ENCODE measurements at places on chromosomes 6 and 20.

- DNase-seq = no peak
These were observed 8.8 kb downstream of the SLX4IP start for GRCh38 chr20:10443936-10444335.

- no peak for DNase-seq
These were observed 274.3 kb downstream of the CD109 start for GRCh38 chr6:73969971-73970970.

GRCh38 chr6:99017150-99017549, 69.4 kb upstream of the FBXL4 start:
- DNase-seq = no peak

DNA sequence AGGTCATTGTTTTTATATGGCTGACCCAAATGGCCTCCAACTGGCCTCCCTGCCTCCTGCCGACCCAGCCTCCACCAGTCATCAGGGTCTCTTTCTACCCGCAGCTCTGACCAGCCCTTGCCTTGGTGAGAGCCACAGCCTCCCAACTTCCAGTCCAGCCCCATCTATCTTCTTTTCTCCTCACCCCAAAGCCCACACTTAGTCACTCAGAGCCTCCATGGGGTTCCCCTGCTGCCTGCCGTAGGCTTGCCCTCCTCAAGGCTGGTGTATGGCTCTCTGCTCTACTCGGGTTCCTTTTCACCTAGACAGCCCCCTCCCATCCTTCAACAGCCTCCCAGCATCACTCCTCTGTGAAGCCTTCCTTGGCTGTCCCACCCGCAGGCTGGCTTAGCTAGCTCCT, 18.2 kb downstream of the TCF15 start:
- peak; percentile 19 for DNase-seq

DNA sequence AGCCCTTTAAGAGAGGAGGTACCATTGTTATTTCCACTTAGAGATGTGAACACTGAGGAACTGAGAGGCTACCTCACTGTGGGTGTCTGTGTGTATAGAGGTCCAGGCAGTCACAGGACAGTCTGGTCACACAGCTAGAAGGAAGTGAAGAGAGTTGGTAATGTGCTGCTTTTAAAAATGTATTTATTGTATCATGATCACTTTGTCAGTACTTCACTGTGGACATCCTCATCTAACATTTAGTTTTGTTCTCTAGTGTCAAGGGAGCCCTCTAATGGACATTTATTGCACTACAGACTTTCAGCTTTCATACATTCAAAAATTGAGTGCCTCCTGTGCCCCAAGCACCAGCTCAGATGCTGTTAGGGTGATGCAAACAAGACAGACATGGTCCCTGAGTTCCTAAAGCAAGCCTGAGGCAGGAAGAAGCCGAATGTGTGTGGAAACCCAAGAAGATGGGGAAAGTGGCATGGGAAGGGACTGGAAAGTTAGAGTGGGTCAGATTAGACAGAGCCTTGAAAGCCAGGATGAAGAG, 123.0 kb downstream of the SLC16A10 start:
- no peak for DNase-seq

DNA sequence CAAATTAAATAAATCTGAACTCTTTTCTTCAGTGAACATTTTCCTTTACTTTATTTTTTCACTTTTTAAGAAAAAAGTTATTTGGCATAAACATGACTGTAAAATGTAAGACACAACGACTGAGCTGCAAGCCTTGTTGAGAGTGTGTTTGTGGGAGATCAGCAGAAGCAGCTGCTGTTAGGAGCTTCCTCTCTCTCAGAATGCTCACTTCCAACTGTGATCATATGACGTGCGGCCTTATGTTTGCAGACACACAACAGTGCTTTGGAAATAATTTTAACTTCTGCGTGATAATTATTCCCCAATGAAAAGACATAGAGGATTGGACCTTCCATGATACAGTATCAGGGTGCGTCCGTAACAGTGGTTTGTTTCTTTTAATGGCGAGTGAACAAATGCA, 104.0 kb downstream of the ARHGAP18 start:
- DNase-seq = no peak

DNA sequence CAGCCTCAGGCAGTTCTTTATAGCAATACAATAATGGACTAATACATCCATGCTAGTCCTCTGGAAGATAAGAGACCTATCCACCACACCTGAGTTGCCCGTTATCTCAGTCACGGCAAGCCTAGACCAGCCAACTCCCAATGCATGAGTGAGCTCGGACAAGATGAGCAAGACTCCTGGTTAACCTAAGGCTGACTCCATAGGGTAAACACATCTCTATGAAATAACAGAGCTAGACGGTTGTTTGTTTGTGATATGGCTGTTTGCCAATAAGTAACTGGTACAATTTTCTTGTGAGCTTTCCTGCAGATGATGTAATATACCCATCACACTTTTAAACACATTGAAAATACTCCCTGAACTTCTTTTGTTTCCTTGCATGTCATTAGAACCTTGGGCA, 70.6 kb upstream of the PHACTR1 start:
- no peak for DNase-seq

DNA sequence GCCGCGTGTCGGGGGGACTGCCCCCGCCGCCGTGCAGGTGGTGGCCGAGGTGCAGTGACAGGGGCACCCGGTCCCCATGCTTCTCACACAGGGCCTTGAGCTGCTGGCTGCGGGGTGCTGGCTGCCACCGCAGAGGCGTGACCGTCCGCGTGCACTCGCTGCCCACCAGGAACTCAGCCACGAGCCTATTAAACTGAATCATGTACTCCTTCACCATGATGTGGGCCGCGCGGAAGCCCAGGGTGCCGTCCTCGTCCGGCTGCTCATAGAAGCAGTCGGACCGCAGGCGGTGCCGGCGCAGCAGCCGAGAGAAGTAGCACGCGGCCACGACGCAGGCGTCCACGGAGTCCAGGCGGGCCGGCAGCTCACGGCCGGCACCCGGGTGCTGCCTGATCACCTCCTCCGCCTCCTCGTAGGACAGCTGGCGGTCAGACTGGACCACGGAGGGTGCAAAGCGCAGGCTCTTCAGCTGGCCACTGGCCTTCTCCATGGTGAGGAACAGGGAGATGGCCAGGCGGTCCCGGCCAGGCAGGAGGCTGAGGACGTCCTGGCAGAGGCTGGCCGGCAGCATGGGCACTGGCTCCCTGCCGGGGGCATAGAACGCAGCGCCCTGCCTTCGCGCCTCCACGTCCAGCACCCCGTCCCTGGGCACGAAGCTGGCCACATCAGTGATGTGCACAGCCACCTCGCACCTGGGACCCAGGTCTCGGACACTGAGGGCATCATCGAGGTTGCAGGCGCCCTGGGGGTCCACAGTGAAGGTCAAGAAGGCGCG, 9.8 kb downstream of the HELZ2 start:
- no peak for DNase-seq

DNA sequence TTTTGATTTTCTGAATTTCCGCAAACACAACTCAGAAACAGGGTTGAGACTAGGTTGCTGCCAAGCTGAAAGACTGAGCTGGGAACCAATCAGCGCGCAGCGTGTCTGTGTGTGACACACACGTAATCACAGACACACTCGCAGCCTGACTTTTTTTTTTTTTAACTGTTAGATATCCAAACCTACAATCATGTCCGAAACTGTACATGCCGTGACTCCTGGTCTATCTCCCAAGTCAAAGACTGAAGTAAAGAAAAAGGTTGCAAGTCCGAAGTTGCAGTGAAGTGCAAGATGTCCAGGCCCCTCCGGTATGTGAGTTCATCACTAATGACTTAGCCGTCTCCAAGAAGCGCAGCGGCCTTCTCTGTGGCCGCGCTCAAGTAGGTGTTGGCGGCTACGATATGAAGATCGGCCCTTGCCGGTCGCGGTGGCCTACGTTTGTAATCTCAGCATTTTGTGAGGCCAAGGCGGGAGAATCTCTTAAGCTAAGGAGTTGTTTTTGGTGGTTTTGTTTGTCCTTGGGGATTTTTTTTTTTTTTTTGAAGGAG, 108.2 kb downstream of the HFE start:
- DNase-seq = peak; percentile 93

- peak; percentile 99 for DNase-seq
These were observed at the start of gene DYNLRB1 for GRCh38 chr20:34516247-34517113. DYNLRB1 (plus strand) TSS chr20:34516422; CDS start chr20:34516459, 37 bp downstream.

DNA sequence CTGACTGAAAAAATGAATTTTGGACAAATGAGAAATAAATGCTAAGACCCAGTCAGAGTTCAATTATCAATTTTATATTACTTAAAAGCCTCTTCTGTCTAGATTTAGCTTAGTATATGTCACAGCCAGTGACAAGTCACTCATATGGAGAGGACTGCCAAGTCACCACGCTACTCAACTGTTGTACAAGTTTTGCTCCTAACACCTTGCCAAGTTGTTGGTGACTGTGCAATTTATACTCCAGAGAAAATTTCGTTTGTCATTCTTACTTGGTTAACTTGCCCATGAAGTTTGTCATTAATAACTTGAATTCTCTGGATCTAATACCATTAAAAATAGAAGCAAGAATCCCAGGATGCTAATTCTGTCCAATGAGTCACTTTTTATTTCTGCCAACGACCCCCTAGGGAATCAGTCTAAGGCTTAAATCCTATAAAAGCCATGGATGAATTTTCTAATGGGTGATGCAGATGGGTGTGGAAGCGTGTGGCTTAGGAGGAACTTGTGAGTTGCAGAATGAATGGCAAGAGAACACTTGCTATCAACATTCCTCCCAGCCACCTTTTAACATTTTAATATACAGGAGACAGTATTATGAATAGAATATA, 30.4 kb upstream of the FBXO30 start:
- no peak for DNase-seq

DNA sequence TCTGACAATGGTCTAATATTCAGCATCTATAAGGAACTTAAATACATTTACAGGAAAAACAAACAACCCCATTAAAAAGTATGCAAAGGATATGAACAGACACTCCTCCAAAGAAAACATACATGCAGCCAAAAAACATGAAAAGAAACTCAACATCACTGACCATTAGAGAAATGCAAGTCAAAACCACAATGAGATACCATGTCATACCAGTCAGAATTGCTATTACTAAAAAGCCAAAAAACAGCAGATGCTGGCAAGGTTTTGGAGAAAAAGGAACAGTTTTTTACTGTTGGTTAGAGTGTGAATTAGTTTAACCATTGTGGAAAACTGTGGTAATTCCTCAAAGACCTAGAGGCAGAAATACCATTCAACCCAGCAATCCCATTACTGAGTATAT, 339.0 kb upstream of the ADGRB3 start:
- no peak for DNase-seq

- DNase-seq = no peak
These were observed 219.4 kb downstream of the SOD2 start for GRCh38 chr6:159473475-159474263.

- DNase-seq = no peak
These were observed 31.9 kb upstream of the JARID2 start for GRCh38 chr6:15213838-15214400.

GRCh38 chr6:139231206-139231605, 60.6 kb downstream of the TXLNB start:
- DNase-seq = no peak

DNA sequence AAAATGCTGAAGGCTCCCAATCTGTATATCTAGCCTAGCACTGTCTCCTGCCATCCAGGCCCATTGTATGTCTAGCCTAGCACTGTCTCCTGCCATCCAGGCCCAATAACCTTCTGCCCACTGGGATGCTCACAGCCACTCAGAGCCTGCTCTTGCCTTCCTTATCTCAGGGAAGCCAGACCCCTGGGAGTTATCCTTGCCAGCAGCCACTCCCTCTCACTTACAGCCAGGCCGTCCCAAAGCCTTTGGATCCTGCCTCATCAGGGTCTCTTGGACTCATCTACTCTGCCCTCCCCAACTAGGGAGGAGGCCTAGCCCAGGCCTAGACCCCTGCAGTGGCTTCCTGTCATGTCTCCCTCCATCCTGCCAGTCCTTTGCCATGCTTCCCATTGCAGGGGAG, 37.3 kb downstream of the KIF3B start:
- no peak for DNase-seq

DNA sequence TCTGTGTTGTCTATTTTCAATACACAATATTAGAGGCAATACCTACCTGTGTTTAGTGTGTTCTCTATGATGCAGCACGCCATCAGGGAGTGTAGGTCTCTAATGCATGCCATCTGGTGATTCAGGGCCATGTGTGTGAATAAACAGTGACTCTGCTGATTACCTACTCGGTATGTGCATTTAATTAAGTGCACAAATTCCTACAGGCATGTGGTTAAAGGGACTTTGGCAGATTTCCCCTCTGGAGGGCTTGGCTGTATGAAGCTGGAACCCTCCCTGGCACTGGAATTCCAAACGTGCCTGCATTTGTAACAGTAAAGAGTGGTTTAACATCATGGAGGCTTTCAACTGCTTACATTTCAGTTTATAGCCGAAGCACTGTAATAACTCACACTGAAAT, 401.5 kb upstream of the SASH1 start:
- DNase-seq = no peak

DNA sequence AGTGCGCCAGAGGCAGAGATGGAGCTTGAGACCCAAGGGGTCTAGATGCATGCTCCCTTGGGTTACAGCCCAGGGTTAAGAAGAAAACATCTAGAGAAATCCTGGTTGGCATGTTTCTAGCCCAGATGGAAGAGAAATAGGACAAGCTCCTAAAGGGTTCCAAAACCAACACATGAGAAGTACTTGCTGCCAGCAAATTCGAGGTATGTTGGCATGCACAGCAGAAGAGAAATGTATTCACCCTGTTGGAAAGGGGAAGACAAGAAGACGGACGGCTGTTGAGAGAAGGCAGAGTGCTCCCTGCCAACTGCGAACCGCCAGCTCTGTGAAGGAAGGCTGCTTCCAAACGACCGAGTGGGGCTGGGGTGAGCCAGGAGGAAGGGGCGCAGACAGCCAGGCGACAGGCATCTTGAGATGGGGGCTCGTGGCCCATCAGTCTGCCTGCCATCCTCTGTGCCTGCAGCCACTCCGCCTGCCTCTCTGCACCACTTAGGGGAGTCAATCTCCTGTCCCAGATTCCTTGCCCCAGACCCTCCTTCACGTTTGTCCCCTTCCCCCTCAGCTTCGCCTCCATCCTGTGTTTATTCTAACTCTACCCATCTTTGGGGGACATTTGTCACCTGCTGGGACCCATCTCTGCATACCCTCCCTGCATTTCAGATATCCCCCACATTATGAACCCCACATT, 249.2 kb downstream of the CDC5L start:
- no peak for DNase-seq

DNA sequence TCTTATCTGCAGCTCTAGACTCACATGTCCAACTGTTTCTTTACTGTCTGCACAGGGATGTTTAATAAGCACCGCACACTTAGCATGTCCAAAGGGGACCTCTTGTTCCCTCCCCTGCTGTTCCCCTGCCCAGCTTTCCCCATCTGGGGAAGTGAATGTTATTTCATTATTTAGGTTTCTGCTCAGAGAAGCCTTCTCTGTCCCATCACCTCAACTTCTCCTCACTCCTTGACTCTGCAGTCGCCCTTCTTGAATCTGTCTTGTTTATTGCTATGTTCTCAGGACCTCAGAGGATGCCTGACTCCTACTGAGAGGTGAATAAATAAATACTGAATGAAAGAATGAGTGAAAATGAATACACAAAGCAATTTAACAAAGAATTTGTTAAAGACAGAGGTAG, 121.0 kb downstream of the SASH1 start:
- DNase-seq = no peak

DNA sequence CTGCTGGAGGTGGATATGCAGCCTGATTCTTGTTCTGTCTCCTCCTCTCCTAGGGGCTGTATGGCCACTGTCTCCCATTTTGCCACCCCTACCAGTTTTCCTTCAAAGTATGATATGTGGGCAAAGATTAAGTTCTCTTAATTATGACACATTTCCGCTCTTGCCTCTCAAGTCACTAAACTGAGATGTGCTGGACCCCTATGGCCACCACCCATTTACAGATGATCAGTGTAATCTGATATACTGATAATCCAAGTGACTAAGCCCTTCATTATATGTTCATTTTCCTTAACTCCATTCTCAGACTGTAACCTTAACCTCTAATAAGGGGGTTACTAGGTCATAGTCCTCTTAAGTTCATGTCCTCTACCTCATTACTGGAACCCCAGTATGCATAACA, 711 bp upstream of the C20orf141 start:
- no peak for DNase-seq
